ENCODE measurements at places on chromosomes 1 and 21.

DNA sequence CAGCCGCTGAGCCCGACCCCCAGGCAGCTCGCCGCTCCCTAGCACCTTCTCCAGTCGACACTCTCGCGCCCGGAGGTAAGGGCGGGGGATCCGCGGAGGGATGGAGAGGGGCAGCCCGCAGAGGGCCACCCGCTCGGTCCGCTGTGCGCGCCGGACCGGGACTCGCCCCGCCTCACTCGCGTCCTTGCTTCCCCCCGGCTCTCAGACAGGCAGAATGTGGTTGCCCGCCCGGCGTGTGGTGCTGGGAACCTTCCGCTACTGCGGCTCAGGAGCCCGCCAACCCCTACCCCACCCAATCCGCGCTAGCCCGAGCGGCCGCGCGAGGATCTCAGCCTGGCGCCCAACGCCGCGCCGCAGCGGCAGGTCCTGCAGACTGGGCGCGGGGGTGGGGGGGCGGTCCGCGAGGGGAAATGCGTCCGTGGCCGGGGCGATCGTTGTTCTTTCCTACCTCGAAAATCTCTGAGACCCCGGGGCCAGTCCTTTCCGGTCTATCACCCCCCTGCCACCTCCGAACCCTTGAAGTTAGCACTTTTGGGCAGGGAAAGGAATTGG, 404 bp downstream of the LRRC8C start:
- DNase-seq: no peak

GRCh38 chr1:42924851-42925760, 33.6 kb downstream of the SLC2A1 start:
- DNase-seq: no peak

DNA sequence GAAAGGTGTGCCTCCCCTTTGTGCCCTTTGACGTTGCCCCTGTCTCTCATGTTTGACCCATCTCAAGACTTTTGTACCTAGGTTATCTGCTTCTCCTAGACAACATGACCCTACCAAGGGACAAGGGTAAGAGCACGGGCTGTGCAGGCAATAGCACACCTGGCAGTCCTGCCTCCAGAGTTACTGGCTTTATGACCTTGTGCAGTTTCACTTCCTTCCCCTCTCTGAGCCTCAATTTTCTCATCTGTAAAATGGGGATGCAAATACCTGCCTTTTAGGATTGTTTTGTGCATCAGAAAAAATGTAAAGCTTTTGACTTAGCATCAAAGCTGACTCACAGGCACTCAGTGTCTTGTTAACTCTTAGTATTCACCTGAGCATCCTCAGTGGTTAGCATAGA, 36.4 kb downstream of the ELK4 start:
- DNase-seq: no peak

DNA sequence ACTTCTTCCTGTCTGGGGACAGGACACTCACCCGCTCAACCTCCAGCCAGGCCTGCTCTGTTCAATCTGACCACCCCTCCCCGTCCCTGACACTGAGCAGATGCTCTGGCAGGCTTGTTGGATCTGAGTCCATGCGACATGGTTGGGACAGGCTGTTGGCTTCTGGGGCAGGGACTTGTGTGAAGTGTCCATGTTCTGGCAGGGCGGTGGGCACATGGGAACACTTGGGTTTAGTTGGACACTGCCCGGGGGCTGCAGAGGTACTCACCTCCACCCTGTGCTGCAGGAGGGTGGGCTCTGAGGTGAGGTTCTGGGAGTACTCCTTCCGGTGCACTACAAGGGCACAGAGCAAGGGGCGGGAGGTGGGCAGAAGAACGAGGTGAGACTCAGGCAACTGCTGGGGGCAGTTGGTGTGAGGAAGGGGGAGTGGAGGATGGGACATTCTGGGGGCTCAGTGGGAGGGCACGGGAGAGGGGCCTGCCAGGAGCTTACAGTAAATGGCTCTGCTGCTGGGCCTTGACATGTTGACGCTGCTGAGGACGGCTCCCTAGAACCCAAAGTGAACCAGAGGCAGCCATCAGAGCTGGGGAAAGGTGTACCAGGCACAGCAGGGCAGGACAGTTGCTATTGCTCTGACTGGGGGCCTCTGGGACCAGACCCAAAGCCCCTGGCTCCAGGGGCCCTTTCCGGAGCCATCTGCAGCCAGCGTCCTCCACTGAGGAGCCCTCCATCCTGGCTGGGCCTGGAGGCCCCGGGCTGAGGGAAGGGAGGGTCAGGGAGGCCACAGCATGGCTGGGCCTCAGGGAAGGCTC, 2.3 kb downstream of the EPS8L3 start:
- DNase-seq: no peak

- no peak for DNase-seq
These were observed 89.5 kb upstream of the RUNX3 start for GRCh38 chr1:25019337-25020172.

- DNase-seq: no peak
These were observed 242.2 kb upstream of the ADGRL2 start for GRCh38 chr1:81558291-81559076.

GRCh38 chr1:180598333-180598974, 33.4 kb upstream of the XPR1 start:
- no peak for DNase-seq

DNA sequence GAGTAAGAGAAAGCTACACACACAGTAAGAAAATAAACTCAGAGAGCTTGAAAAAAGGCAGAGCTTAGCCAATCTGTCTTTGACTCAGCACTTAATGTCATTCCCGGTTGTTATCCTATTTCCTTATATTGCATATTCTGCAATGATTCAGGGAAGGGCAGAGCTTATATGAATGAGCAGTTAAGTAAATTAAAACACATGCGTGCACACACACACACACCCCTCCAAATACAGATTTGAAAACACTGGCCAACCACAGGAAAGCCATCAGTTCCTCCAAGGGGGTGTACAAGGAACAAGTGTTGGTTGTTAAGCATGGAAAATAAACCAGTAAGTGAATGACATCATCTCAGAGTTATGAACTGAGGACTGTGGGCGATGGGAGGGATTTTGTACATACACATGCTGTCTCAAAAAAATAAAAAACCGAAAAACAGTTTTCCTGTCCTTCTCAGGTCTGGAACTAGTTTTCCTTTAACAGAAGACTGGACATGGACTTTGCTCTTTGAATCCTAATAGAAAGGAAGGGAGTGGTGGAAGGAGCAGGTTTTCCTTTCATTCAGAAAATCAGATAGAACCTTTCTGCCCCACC, 1.0 kb downstream of the IQGAP3 start:
- no peak for DNase-seq

All from stimulated activated CD8-positive, alpha-beta memory T cell treated with anti-CD3 and anti-CD28 coated beads, Interleukin-4, amount 100 ng/mL, for 4 hours (primary cell).